ENCODE measurements at places on chromosomes 3 and 15. TPM values are rescaled to one million over a fixed set of nuclear protein-coding genes. Genes with fewer than 3 reads are reported as not detected.

- DNase-seq: no peak
Measured at GRCh38 chr3:190767851-190768250, 94.6 kb downstream of the GMNC start.

GRCh38 chr3:105747060-105747541, 121.7 kb downstream of the CBLB start:
- no peak for DNase-seq

DNA sequence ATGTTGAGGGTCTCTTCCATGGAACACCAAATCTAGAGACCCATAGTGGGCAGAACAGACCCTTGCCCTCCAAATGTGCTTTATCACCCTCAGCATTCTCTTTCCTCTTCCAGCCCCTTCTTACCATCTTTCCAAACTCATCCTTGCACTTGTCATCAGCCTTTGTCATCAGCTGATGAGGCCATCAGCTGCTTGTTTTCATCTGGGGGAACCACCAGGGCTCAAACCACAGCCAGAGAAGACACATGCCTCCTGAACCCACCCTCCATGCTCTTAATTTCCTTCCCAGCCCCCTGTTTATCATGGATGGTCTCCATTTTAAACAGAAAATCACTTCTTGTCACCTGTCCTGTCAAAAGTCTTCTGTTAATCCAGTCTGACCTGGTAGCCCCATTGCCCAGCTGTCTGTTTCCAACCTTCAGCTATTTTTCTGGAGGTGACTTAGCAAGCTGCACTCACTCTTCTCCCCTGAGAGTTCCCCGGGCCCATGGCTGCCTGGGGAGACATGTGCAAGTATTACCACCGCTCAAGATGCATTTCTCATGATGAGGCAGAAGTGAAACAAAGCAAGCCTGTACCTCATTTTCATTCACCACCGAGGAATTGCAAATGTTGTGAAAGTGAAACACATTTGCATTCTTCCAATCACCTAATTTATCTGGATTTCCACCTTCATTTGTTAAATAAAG, 14.7 kb upstream of the SYNM start:
- DNase-seq: no peak

DNA sequence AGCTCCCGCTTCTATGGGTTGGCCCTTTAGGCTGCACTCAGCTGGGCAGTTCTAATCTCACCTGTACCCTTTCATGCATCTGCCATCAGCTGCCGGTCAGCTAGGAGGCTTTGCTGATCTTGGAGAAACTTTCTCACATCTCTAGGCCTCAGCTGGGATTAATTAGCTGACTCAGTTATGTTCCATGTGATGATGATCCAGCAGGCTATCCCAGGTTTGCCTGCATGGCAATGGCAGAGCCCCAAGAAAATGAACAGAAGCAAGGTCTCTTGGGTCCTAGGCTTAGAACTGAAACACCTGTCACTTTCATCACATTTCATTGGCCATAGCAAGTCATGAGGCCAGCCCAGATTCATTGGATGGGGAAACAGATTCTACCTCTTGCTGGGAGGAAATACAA, 304.6 kb upstream of the TBC1D5 start:
- no peak for DNase-seq

- no peak for DNase-seq
Measured at GRCh38 chr3:193347521-193348501, 30.7 kb downstream of the ATP13A5 start.

Gene ANKRD63
- not detected for polyA plus RNA-seq

GRCh38 chr15:86892774-86893449, 813.2 kb downstream of the AGBL1 start:
- no peak for DNase-seq

GRCh38 chr3:193620650-193621049, 27.6 kb downstream of the OPA1 start:
- DNase-seq: no peak

Gene AGBL1
- 0.07 TPM for polyA plus RNA-seq

Gene SSUH2
- 1.9 TPM for polyA plus RNA-seq

- no peak for DNase-seq
Measured at GRCh38 chr3:186759231-186759930, 24.0 kb upstream of the EIF4A2 start.

Gene WDR76
- 13.2 TPM for polyA plus RNA-seq

Gene NAALADL2
- polyA plus RNA-seq: 18.4 TPM

DNA sequence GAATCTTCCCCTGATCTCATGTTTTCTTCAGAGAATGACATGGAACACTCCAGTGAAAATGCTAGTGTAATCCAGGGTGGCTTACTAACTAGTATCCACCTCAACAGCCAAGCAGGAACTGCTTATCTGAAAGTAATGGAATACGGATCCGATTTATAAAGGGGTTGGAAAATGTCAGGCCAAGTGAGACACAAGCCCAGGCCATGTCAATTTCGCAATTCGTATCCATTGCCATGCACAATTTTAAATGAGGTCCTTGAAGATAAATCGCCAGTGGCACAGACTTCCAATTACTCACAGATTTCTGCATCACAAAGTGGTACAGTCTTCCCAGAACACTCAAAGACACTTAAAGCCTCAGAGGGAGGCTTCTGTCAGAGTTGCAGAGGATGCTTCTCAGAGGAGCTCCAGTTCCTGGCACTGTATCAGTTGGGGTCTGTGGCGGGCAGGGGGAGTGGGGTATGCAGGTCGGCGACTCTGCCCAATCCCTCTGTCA, 16.5 kb upstream of the FAM240A start:
- DNase-seq: no peak

GRCh38 chr15:70222606-70223005, 124.9 kb upstream of the TLE3 start:
- no peak for DNase-seq

Gene LTK
- polyA plus RNA-seq: 2.6 TPM

GRCh38 chr15:66863390-66864085, 161.5 kb downstream of the SMAD6 start:
- DNase-seq: no peak

- DNase-seq: no peak
Measured at GRCh38 chr15:61489571-61489970, 260.5 kb upstream of the RORA start.

- no peak for DNase-seq
Measured at GRCh38 chr3:82506204-82506603, 744.8 kb upstream of the GBE1 start.

GRCh38 chr3:188687389-188687788, 484.4 kb upstream of the TPRG1 start:
- DNase-seq: no peak

Gene SERPINI2
- polyA plus RNA-seq: 1.7 TPM

DNA sequence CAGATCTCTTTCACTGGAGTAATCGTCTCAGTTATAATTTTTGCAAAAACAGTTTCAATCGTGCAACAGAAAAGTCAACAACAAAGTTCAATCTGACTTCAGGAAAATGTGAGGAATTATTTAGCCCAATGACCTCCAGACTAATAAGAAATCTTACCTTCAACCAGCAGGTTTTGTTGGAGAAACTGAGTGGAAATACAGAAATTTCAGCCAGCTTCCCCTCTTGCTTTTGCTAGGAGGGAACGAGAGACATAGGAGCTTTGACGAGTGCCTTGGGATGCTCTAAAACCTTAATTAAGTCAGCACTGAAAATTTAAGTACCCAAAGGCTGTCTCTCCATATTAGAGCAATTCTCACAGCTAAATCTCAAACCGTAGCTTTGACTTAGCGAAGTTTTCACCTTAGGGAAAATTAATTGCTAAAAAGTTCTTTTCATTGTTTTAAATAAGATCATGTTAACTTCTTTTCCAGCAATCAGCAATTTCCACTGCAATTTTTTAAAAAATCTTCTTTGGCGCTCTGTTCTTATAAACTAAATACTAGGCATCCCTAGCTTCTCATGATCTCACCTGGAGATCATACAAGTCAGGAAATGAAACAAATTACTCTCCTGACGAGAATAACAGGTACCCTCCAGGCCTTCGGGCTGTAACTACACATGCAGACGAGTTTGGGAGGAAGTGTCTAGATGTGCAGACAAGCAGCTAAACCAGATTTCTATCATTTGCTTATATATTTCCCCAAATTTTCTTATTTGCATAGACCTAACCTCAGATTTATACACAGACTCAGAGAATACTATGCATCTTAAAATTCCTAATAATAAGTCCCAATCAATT, 250.2 kb downstream of the FAM43A start:
- DNase-seq: no peak

Gene TRH
- 0.14 TPM for polyA plus RNA-seq

- peak; percentile 7 for DNase-seq
Measured at GRCh38 chr15:79091204-79091867, 756 bp upstream of the RASGRF1 start.

- DNase-seq: no peak
Measured at GRCh38 chr15:34754674-34755418, at the start of gene GJD2. TSS of gene GJD2 (minus strand) at chr15:34754998. CDS start at chr15:34754488, 510 bp downstream.

DNA sequence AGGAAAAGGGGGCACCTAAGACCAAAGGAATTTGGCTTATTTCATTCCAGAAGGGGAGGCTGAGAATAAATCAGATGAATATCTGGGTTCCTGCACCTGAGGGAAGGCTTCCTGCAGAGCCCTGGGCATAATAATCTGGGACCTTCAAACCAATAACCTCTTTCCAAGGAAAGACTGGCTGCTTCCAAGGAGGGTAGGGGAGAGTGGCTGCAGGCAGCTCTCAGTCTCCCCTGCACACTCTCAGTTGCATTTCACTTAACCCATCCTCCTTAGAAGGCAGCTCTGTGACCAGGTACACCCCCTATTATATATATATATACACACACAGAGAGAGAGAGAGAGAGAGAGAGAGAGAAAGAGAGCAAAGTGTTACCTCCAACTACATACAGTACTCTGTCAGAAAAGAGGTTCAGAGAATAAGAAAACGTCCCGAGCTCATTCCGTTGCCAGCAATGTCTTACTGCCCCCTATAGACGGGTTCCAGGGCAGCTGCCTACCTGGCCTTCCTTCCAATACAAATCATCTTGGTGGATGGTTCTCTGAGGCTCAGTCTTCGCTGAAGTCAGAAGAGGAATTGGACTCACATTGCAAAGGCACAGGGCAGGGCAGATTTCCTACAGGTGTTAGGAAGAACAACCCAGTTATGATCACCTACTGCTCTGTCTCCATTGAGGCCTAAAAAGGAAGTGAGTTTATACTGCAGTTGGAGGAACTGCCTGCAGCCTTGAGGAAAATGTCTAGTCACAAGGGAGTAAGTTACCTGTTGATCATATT, 26.1 kb downstream of the CAPN3 start:
- no peak for DNase-seq

Gene SLC27A2
- polyA plus RNA-seq: 7.9 TPM

Measured in right lung (tissue), 10 donors.